DND-41 (cell line): ENCODE measurements at places on chromosomes 3 and 15.

- no peak for DNase-seq
Observed at GRCh38 chr15:65211482-65211982, 259 bp upstream of the CILP start.

DNA sequence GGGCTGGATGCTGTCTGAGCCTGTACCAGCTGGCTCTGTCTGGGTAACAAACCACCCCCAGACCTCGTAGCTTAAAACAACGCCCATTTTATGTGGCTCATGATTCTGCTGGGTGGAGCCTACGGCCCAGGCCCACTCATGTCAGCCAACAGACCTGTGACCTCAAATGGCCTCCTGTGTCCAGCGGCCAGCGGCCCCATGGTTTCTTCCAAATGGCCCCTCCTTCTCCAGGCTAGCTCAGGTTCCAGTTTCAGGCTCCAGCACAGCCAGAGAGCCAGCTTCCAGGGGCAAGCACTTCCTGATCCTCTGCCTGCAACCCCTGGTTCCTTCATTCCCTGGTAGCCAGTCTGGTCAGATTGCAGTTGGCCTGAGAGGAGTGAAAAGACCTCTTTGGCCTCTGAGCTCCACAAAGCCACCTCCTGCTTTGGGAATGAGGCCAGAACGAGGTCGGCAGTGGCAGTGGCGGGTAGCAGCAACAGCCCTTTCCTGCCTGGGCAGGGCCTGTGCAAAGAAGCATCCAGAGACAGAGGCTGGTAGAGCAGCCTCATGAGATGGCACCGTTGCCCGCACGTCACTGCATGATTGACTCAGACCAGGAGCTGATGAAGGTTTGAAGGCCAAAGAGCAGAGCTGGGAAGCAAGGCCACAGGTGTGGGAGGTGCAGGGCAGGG is 21.0 kb upstream of the PLXNA1 start:
- DNase-seq, result no peak

GRCh38 chr3:20043396-20043795 is 3.1 kb downstream of the KAT2B start:
- peak; percentile 72 for DNase-seq

DNA sequence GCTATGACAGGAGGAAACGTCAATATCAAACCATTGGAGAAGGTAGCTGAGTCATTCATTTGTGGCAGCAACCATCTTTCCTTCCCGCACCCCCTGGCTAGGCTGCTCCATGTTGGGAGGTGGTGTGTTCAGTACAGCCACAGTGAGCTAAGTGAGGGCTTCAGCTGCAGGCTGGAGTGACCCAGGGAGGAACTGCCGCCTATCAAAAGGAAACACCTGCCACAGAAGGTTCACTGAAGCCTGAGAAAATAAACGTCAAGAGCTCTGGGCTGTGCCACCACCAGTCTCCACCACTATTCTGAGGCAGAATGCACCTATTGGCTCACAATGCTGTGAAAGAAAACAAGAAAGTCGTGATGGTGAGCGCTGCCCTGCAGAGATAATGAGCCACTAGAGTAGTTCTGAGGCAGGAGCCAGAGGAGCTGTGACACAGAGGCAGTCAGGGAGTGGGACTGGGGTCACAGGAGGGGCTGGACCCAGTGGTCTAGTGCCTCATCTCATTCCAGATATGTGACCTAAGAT is 34.8 kb upstream of the CD47 start:
- DNase-seq, result peak; percentile 85

DNA sequence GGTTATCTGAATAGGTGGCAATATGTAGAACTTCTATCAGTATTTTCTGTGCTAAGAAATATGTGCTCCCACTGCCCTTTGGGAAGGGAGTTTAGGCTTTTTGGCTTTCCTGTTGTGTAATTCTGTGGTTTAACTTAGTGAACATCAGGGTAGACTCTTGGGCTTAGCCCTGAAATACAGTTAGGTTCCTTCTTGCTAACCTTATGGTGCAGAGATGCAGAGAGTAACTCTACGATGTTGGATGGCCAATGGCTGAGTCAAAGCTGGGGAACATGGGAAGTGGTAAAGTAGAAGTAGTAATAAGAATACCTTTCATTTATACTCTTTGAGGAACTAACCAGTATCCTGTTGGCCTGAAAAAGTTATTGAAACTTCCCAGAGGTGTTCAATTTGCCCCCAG is 80.8 kb upstream of the IL12A start:
- no peak for DNase-seq

- DNase-seq, result peak; percentile 65
Observed at GRCh38 chr3:149808209-149808829, 4.7 kb upstream of the RNF13 start.

GRCh38 chr15:89393056-89393455 is 58.4 kb upstream of the POLG start:
- no peak for DNase-seq

GRCh38 chr3:48596676-48597407 is 1.7 kb upstream of the COL7A1 start:
- DNase-seq, result no peak

- peak; percentile 35 for DNase-seq
Observed at GRCh38 chr3:39101022-39101689, 6.3 kb downstream of the GORASP1 start.

- no peak for DNase-seq
Observed at GRCh38 chr15:98413933-98414546, 234.3 kb upstream of the IGF1R start.

DNA sequence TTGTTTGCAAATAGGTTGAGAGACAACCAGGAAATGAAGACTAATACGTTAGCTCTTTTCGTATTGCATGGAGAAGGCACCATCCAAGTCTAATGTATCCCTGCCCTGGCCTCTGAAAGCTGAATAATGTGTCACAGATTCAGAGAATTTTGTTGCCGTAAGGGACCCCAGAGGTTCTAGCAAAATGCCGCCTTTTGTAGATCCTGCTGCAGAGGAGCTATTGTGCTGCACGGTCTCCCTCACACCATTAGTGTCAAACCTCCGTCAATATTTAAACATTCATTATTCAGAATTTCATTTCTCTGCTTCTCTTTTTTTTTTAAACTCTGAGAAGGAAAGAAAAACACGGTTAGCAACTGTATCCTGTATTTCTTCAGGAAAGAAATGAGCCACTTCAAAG is 238.7 kb downstream of the EPHB1 start:
- DNase-seq, result no peak
